ENCODE measurements at places on chromosomes 1 and 21.

- H3K4me1 ChIP-seq = no peaks in the 10 kb centered on the region
- H3K36me3 ChIP-seq = no peaks in the 10 kb centered on the region
Measured at GRCh38 chr1:157194731-157195520, 56.7 kb upstream of the ETV3 start.

- H3K36me3 ChIP-seq = peaks cover 4% of the 10 kb centered on the region
- no peaks in the 10 kb centered on the region for H3K27me3 ChIP-seq
Measured at GRCh38 chr1:15771836-15772515, 13.4 kb downstream of the FBLIM1 start.

DNA sequence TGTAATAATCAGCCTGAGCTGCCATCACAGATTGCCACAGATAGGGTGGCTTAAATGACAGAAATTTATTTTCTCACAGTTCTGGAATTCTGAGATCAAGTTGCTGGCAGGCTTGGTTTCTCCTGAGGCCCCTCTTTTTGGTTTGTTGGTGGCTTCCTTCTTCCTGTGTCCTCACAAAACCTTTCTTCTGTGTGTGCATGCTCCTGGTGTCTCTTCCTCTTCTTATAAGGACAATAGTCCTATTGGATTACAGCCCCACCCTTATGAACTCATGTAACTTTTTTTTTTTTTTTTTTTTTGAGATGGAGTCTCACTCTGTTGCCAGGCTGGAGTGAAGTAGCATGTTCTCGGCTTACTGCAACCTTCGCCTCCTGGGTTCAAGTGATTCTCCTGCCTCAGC lies 41.0 kb upstream of the F3 start:
- peaks cover 11% of the 10 kb centered on the region for H3K4me1 ChIP-seq
- no peak for DNase-seq
- no peak overlapping the region for H3K4me3 ChIP-seq

DNA sequence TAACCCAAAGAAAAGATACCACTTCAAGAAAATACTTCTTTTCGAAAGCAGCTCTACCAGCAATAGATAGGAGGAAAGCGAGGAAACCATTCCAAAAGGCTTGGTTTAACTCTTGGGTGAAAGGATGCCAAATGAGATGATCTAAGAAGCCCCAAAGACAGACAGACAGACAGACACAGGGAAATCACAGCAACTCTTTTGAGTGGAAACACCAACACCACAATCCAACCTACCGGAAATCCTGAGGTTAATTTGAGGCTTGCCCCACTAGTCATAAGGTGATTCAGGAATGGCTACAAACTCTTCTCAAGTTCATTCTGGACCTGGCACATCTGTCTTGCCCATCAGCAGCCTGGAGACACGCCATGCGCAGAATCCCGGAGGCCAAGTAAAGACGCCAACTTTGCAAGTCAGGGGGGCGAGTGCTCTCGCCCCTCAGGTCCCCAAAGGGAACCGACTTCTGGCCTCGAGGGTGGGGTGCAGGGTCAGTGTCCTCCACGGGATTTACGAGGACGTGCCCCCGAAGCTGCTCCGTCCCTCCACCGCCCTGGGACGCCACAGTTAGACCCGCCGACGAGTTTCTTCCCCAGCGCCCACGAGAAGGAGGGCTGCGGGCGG lies 778 bp downstream of the EVI5 start:
- DNase-seq = no peak
- no peaks in the 10 kb centered on the region for H3K36me3 ChIP-seq
- H3K27me3 ChIP-seq = no peaks in the 10 kb centered on the region
- peak overlapping the region; percentile 82 for H3K4me3 ChIP-seq

DNA sequence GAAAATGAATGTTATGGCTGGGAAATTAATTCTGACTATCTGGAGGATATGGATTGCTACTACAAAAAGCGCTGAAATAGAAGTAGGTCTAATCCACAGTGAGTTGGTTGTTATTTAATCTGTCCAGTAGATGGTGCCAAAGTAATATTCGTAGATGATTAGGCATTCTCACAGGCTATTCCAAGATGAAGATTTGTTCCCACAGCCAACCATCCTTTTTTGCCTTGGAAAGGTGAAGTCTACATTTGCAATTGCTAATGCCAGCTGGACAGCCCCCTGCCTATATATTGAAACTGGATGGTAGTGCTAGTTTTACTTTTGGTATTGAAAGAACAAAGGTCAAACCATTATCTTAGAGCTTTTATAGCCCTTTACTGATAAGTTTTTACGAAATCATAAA lies 43.8 kb downstream of the RBM11 start:
- no peaks in the 10 kb centered on the region for H3K27me3 ChIP-seq
- no peaks in the 10 kb centered on the region for H3K4me1 ChIP-seq
- H3K4me3 ChIP-seq = no peak overlapping the region
- no peak overlapping the region for H3K27ac ChIP-seq
- no peak for DNase-seq

DNA sequence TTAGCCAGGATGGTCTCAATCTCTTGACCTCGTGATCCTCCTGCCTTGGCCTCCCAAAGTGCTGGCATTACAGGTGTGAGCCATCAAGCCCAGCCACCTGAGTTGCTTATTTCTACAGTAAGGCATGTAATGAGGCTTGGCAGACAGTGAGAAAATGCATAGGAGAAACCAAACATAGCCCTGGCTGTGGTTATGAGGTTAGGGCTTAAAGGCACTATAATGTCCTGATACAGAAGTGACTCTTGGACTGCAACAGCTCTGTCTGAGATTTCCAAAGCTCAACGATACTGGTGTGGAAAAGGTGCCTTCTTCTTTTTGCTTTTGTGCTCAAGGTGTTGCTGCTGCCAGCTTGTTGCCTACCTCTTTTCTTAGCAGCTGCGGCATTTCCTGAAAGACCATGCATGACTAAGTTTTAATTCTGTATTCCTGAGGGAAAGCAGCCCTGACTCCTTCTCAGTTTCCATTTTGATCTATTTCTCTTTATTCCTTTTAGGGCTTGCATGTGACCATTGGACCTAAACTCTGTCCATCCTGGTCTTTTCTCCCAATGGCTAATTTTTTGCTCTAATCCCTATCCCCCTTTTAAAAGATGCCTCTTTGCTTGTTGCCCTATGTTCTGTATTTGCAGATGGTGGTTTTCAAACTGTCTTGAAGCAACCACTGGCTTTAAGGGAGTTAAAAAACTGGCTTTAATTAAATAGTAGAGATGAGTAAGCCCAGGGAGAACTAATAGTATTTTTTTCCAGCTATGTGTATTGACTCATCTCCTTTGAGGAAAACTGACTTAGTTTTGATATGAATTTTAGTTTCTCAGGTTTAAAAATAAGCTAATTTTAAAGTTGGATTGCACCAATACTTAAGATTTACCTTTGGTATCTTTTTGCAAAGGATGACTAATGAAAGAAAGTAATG lies 70.3 kb downstream of the KIF1B start:
- no peaks in the 10 kb centered on the region for H3K27me3 ChIP-seq
- no peak for DNase-seq
- H3K4me1 ChIP-seq = no peaks in the 10 kb centered on the region
- peaks cover 24% of the 10 kb centered on the region for H3K36me3 ChIP-seq

DNA sequence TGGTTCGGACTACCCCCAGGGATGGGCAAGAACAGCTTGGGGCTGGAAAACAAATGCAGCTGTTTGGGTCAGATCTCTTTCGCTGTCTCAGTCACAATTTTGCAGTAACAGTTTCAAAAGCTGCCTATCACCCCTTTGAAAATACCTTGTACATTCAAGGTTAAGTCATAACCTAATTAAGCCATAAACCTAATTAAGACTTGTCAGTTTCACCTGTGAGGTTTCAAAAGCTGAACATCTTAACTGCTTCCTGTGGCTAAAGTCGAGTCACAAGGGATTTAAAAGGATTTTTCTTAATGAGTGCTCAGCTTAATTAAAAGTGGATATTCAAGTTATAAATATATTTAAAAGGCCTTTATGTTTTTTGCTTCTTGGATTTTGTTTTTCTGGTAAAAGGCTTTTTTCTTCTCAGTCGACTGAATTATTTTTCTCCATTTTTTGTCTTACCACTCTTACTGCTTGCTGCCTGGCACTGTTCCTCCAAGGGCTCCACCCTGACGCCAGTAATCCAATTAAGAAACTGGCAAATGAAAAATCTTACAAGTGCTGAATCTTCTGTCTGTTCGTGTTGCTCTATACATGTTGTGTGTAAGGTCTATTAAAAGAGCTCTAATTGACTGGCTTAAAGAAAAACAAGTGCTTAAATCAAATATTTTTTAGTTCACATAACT lies 31.3 kb downstream of the CBR1 start:
- peak overlapping the region; percentile 14 for H3K27ac ChIP-seq
- H3K36me3 ChIP-seq = no peaks in the 10 kb centered on the region
- DNase-seq = no peak
- H3K27me3 ChIP-seq = no peaks in the 10 kb centered on the region
- no peak overlapping the region for H3K4me3 ChIP-seq

DNA sequence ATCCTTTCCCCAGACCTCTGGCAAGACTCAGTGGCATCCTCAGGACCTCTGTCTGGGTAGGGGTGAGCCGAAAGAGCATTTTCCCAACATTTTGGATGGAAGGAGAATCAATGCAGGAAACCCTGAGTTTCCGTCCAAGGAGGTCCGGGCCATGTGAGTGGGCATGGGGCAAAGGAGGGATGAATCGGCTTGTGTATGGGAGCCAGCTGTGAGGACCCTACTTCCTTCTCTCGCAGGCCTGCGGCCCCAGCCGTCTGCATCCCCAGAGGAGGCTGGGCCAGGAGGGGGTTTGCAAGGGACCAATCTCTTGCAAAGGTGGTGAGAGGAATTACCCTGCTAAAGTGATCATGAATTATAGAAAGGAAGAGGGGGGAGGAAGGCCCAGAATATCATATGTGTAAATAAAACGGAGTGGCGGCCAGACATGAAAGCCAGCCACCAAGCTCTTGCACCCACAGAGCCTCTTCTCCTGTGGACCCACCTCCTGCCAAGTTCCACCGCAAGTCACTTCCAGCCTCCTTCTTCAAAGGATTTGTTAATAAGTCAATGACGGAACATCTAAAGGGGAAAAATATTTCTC lies 48.2 kb upstream of the POU3F1 start:
- no peak overlapping the region for H3K4me3 ChIP-seq
- H3K36me3 ChIP-seq = no peaks in the 10 kb centered on the region
- no peaks in the 10 kb centered on the region for H3K27me3 ChIP-seq

- H3K4me3 ChIP-seq = no peak overlapping the region
- no peaks in the 10 kb centered on the region for H3K4me1 ChIP-seq
- H3K27ac ChIP-seq = no peak overlapping the region
- H3K36me3 ChIP-seq = no peaks in the 10 kb centered on the region
- H3K27me3 ChIP-seq = no peaks in the 10 kb centered on the region
- no peak for DNase-seq
Measured at GRCh38 chr1:230518511-230518910, 92.4 kb upstream of the PGBD5 start.

- DNase-seq = no peak
- no peak overlapping the region for H3K4me3 ChIP-seq
- H3K27me3 ChIP-seq = no peaks in the 10 kb centered on the region
- peaks cover 6% of the 10 kb centered on the region for H3K4me1 ChIP-seq
- no peak overlapping the region for H3K27ac ChIP-seq
- H3K36me3 ChIP-seq = no peaks in the 10 kb centered on the region
Measured at GRCh38 chr1:54940042-54940441, 40.4 kb upstream of the TMEM61 start.

GRCh38 chr1:231951374-231951773 lies 324.8 kb downstream of the DISC1 start:
- H3K4me1 ChIP-seq = no peaks in the 10 kb centered on the region
- DNase-seq = no peak
- no peaks in the 10 kb centered on the region for H3K27me3 ChIP-seq
- no peaks in the 10 kb centered on the region for H3K36me3 ChIP-seq

GRCh38 chr1:93414749-93415148 lies 33.2 kb upstream of the FNBP1L start:
- peak overlapping the region; percentile 1 for H3K27ac ChIP-seq
- DNase-seq = no peak
- peaks cover 10% of the 10 kb centered on the region for H3K4me1 ChIP-seq
- no peak overlapping the region for H3K4me3 ChIP-seq
- no peaks in the 10 kb centered on the region for H3K27me3 ChIP-seq

- peak overlapping the region; percentile 95 for H3K4me3 ChIP-seq
- H3K27me3 ChIP-seq = no peaks in the 10 kb centered on the region
- no peak for DNase-seq
Measured at GRCh38 chr1:37931102-37931360, 15.8 kb downstream of the INPP5B start.

GRCh38 chr1:242524571-242525359 lies at the start of gene PLD5:
Gene PLD5 (minus strand): TSS chr1:242524697.
- no peaks in the 10 kb centered on the region for H3K27me3 ChIP-seq
- no peak for DNase-seq
- no peaks in the 10 kb centered on the region for H3K36me3 ChIP-seq
- H3K4me1 ChIP-seq = peaks cover 24% of the 10 kb centered on the region

DNA sequence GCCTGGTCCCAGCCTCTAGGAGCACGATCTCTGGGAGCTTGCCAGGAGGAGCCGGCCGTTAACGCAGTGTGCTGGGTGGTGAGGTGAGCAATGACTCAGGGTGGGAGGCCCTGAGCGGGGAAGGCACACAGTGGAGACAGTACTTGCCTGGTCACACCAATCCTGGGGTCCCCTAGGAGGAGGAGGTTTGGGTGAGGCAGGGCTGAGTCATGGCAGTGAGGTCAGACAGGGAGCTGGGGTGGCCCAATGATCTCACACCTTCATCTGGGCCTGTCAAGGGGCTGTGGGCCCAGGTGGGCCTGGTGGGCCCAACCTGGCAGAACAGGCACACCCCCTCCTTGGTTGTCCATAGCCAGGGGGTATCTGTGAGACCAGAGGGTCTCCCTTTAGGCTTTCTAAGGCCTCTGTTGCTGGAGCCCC lies 8.6 kb upstream of the EDN2 start:
- H3K27ac ChIP-seq = no peak overlapping the region
- peaks cover 32% of the 10 kb centered on the region for H3K4me1 ChIP-seq

GRCh38 chr1:109170035-109170764 lies 43.5 kb upstream of the SARS1 start:
- DNase-seq = no peak
- H3K27ac ChIP-seq = no peak overlapping the region
- H3K4me1 ChIP-seq = no peaks in the 10 kb centered on the region
- H3K27me3 ChIP-seq = no peaks in the 10 kb centered on the region

Measured in esophagus squamous epithelium (tissue), 5 donors.